ENCODE measurements at places on chromosomes 11 and 22.

- no peak for DNase-seq
Measured at GRCh38 chr22:40401981-40402406, 31.6 kb downstream of the SGSM3 start.

DNA sequence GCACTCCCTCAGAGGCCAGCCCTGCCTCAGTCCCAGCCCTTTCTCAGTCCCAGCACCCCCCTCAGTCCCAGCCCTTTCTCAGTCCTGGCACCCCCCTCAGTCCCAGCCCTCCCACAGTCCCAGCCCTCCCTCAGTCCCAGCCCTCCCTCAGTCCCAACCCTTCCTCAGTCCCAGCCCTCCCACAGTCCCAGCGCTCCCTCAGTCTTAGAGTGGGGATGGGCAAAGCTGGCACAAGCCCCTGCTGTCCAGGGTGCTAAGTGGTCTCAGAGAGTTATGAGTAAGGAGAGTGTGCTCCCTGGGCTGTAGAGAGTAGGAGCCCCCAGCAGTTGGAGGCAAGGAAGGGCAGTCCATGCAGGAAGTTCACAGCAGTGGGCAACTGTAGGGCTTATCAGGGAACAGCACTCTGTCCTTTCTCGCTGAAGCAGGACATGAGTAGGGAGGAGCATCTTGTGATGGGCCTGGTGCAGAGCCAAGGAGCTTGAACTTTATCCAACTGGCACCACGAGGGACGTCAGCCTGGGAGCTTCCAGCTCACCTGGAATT, 51.4 kb upstream of the CRYBB3 start:
- DNase-seq = no peak

DNA sequence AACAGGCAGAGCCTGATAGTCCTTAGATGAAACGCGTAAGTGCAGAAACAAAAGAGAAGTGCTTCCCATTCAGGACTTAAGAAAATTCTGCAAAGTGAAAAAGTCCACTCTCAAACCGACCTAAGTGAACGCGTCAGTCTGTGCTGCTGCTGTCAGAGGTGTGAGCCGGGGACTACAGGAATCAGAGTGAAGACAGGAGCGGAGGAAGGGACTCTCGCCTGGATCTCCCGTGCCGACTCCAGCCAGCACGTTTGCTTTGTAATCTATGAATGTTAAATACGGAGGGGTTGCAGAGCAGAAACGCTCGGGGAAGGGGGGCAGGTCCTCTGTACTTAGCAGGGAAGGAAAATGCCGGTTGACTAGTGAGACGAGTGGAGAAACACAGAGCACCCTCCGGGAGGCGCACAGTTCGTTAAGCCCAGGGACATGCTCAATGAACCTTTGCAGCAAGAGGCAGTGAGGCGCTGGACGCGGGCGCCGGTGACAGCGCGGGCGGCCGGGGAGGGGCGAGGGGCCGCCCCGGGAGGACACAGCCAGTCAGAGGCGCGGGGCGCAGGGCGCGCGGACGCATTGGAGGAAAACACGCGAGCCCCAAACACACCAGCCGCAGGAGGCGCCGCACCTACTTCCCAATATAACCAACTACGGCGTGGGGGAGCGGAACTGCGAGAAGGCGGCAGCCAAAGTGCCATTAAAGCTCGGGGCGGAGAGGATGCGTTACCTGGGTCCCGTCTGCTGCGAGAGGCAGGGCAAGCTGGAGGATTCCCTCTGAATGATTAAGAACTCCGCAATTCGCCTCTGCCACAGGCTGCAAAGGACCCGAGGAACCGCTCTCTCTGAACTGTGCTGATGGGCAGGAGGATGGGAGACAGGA, at the start of gene CNTN5:
TSS of gene CNTN5 (plus strand) at position 598 of the 874 bp plus-strand sequence.
- no peak for DNase-seq

DNA sequence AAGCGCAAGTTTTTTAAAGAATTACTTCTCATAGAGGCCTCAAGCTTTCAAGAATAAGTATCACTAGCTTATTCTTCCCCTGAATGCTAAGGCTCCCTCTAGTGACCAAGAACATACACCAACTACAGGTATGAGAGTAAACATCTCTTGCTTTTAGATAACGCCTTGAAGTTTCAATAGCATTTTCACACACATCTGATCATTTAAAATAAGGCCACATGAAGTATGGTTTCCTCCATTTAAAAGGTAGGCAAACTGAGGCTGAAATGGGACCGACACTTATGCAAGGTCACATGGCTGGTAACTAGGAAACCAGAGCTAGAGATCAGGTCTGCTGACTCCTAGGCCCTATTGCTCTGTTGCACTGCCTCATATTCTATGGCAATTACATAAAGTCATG, 66.5 kb downstream of the CCDC34 start:
- DNase-seq = no peak

- DNase-seq = no peak
Measured at GRCh38 chr22:41357191-41357590, 24.6 kb upstream of the TEF start.

DNA sequence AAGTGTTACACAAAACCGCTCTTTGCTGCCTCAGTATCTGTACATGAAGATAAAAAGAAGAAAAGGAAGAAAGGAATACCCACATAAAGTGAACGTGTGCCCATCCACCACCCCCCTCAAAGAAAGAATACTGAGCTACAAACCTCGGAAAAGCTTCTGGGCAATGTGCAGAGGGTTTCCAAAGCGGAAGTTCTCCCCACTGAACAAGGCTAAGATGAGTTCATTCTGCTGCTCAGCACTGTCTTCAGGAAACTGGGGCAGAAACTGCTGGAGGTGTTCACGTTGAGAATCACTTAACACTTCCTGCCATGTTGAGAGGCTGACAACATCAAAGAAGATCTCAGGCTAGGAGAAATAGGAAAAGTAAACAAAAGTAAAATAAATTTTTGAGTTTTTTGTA, 6.9 kb downstream of the NFRKB start:
- no peak for DNase-seq

- DNase-seq = no peak
Measured at GRCh38 chr22:49512487-49513165, 315.0 kb downstream of the BRD1 start.

DNA sequence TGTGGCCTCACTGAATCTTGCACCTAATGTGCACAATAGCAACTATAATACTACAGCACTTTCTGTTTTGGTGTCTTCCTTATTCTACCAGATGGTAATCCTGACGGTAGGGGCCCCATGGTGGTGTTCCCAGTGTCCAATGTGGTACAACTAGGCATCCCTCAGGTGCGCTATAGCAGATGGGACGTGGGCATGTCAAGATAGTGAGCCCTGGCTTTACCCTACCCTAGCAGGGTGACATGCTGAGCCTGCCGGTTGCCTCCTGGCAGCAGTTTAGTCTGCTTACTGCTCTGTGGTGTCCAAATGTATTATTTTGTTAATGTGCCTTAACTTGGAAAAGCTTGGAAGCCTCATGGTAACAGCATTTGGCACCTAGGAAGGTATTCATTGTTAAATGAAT, 19.2 kb downstream of the ACO2 start:
- no peak for DNase-seq

GRCh38 chr11:17430616-17431015, 42.2 kb upstream of the KCNJ11 start:
- DNase-seq = no peak

DNA sequence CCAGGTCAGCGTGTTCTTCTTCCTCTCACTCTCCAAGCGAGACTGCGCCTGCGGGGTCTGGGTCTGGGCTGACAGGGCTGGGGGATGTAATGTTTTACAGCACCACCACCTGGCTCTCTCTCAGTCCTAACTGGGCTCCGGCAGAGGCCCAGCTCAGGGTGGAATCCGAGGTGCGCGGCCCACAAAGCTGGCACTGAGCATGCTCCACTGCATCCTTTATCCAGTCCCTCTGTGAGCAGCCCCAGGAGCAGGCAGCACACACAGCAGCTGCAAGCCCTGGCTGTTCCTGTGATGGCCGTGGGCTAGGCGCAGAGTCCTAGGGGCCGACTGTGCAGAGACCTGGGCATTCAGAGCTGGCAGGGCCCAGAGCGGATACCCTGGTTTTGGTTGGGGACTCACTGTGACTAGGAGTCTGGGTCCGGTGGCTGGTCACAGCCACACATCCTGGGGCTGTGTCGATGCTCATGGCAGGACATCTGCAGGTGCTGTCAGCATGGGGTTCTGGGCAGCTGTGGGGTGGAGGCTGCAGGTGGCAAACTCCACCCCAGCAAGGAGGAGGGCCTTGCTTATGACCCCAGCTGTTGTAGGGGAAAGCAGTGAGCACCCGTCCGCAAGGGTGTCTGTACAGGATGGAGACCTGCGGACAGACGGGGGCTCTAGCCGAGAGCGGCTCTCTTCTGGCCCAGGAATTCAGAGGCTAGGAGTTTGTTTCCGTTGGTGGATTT, 4.0 kb downstream of the LRRC75B start:
- DNase-seq = no peak

GRCh38 chr22:17786435-17787161, 12.3 kb upstream of the BID start:
- no peak for DNase-seq

- DNase-seq = no peak
Measured at GRCh38 chr11:12393691-12394090, 16.3 kb downstream of the PARVA start.

DNA sequence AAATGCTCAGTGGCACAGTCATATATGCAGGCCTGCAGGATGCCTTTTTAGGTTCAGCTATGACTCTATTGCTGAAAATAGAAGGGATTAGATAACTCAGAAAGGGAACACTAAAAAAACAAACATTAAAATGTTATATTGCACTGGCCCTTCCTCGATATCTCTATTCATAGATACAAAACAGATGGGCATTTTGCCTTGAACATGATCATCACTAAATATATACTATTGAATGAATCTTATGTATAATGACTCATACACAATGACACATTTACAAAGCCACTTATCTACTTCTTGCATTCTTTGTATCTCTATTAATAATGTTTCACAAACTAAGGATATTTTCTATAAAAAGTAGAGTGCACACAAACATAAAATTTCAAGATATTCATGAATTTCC, 2352.8 kb upstream of the RAG2 start:
- DNase-seq = no peak

DNA sequence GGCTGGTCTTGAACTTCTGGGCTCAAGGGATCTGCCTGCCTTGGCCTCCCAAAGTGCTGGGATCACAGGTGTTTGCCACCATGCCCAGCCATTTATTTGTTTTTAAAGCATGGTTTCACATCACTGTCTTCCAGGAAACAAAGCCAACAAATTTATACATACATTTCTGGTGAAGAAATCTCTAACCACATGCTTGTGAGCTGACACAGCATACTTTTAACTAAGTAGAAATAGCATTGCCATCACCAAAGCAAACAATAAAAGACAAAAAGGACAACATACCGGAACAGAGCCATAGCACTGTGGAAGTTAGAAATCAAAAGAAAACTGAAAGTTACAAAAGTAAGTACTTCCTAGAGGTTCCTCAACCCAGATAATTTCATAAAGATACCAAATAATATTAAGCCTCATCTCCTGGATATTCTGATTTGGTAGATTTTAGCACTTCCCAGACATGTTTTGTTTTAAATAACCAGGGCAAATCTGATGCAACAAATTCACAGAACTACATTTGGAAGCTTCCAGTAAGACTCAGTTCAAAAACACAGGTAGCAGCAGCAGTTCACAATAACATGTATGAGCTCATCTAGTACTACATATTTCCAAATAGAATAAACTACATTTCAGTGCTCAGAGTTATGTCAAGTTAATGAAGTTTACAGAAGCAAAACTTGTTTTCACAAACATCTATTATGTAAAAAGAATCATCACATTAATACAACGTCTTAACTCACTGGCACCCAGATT, 70.6 kb downstream of the RRAS2 start:
- no peak for DNase-seq

GRCh38 chr11:69459848-69460539, 21.5 kb upstream of the LINC01488 start:
- no peak for DNase-seq

DNA sequence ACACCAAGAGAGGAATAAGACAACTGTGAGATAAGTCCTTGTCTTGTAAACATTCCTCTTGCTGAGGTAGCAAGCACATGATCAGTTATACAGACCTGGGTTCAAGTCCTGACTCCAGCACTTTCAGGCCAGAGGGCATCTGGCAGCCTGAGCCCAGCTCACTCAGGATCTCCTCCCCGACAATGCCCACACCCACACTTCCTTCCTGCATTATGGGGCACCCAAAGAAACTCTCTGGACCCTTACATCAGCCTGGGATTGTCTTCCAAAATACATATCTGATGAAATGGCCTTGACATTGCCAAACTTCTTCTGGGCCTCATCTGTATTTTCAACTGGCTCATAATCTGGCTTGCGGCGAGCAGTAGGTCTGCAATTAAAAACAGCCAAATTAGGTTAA, 48.6 kb downstream of the ARFGAP3 start:
- DNase-seq = no peak

- no peak for DNase-seq
Measured at GRCh38 chr11:12421386-12421785, 44.0 kb downstream of the PARVA start.

- DNase-seq = no peak
Measured at GRCh38 chr22:35099883-35100282, 33.9 kb downstream of the ISX start.

- DNase-seq = no peak
Measured at GRCh38 chr11:32448232-32448631, 12.9 kb upstream of the WT1 start.

DNA sequence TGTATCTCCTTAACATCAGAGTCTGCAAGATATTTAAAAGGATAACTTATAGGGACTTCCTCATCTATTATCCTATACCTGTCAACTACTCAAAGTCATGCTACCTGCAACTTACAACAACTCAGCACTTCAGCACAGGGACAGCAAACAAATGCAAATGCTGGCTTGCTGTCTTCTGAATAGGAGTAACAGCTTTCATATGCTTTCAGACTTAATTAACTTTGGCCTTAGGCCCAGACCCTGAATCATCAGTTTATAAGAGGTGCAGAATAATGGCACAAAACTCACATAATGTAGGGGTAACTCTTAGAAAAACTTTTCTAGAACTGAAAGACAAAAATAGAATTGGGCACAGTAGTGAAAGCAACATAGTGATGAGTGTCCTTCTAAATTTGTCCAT, 953.4 kb downstream of the DLG2 start:
- DNase-seq = no peak

DNA sequence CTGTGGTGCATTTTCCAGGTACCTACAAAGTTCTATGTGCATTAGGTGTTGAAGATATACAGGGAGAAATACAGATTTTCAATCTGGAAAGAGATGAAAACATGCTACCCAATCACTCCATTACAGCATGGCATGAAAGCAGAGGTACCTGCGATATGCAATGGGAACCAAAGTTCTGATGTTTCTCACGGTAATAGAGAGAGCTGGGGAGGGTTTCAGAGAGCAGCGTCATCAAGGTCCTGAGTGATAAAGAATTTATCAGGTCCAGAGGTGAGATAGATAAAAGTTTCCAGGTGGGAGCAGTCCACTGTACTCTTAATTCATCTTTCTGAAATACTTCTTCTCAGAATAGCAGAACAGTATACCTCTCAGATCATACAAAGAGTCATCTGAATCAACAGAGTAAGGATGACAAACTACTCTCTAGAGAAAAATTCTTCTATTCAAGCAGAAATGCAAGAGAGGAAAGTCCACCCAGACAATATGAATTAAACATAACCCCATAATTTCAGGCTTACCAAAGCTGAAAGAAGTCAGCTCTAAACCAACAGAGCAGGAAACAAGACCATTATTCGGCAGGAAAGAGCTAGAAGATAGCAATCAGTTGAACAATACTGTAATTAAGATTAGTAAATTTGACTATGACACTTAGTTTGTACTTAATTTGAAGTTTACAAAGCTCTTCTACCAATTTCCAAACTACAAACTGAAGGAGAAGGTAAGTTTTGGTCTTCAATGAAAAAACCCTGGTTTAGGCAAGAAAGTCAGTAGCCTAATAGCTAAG, 12.8 kb downstream of the CTSC start:
- DNase-seq = no peak

GRCh38 chr11:12100841-12101242, 9.5 kb upstream of the MICAL2 start:
- DNase-seq = no peak

Data from stimulated activated CD4-positive, alpha-beta T cell treated with anti-CD3 and anti-CD28 coated beads, Interleukin-1b, Interleukin-23, amount 100 ng/mL, for 1 hour (primary cell).